ENCODE measurements at places on chromosomes 2 and 18.

DNA sequence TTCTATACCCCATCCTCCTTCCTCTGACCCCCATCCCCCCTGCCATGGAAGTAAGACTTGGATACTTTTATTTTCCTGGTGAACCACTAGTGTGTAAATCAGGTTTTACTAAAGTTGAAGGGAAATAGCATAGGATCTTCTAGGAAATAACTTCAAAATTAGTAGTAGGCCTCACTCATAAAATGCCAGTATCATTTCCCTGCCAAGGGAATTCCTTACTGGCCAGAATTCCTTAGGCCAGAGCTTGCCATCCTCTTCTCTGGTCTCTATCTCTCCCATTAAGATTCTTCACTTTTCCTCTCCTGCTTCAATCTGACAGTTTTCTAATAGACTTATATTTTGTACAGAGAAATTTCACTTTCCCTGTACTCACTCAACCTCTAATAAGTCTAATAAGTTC lies 322.8 kb upstream of the TANK start:
- no peak for DNase-seq

- DNase-seq, result no peak
These were observed 173.0 kb downstream of the SP3 start for GRCh38 chr2:173792166-173792565.

DNA sequence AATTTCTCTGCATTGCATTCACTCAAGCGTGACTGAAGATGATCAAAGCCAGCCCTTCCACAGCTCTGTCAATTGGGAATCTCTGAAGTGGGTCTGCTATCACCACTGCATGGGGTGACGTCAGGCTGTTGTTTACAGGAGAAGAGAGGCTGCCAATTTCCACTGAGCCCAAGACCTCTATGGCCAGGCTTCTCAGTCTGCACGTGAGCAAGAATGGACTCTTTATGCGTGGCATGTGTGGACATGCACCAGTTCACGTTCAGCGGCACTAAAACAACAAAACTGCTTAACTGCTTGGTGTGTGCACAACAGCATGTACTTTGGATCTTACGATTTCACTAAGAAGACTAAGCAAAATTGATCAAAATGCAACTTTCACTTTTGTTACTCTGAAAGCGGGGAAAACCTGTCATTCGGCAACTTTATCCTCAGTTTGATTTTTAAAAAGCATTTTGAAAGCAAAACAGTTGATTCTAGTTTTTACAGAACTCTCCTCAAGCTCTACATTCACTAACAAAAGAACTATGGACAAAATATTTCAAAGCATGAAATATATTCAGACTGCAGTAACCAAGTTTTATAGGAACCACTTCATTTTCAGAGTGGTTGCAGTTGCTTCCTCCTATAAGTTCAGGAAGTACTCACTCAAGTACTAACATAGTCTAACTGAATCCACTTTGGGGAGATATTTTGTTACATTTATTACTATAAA lies 77.0 kb upstream of the SERTAD2 start:
- peak; percentile 41 for DNase-seq

GRCh38 chr2:240948905-240949790 lies 43.0 kb downstream of the CROCC2 start:
- DNase-seq, result no peak

GRCh38 chr2:127763776-127764175 lies 47.2 kb downstream of the WDR33 start:
- no peak for DNase-seq

DNA sequence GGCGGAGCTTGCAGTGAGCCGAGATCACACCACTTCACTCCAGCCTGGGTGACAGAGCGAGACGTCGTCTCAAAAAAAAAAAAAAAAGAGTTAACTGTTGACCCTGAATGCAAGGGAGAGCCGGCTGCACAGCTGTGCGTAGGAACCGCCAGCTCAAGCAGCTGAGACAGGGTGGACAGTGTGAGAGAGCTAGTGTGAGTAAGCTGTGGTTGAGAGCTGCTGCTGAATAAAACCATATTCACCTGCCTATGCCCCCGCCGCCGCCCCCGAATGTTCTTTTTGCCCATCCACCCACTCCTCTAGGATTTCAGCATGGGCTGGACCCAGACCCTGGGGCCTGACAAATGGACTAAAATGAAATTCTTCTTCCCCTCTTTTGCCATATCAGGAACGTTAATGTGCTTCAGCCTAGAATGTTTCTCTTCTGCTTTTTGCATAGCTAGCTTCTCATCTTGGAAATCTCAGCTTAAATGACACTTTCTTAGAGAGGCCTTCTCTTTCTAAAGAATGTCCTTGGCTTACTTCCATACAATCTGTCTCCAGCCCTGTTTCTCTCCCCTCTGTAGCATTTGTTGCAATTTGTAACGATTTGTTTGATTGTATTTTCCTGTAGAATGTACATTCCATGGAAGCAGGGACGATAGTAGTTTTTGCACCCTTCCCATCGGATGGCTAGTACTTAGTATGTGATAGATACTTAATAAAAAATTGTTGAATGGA lies 142.7 kb downstream of the KLHL14 start:
- no peak for DNase-seq

GRCh38 chr18:45349019-45349418 lies 266.3 kb upstream of the SLC14A2 start:
- DNase-seq, result no peak

DNA sequence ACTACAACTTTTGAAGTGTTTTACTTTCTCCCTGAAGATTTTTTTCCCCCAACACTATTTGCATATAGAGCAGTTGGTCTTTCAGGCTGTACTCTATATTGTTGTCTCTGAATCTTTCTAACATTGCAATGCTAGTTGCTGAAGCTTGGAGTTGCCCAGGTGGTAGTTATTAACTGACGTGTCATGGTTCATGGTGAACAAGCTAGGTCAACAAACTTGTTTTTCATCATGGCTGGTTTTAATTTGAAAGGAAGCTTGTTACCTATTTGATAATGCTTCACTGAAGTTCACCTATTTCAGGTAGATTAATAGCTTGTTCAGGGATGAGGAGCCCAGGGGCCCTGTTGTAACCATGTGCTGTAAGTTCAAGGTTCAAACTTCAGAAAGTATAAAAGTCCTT lies 158.8 kb upstream of the ZEB2 start:
- DNase-seq, result no peak

DNA sequence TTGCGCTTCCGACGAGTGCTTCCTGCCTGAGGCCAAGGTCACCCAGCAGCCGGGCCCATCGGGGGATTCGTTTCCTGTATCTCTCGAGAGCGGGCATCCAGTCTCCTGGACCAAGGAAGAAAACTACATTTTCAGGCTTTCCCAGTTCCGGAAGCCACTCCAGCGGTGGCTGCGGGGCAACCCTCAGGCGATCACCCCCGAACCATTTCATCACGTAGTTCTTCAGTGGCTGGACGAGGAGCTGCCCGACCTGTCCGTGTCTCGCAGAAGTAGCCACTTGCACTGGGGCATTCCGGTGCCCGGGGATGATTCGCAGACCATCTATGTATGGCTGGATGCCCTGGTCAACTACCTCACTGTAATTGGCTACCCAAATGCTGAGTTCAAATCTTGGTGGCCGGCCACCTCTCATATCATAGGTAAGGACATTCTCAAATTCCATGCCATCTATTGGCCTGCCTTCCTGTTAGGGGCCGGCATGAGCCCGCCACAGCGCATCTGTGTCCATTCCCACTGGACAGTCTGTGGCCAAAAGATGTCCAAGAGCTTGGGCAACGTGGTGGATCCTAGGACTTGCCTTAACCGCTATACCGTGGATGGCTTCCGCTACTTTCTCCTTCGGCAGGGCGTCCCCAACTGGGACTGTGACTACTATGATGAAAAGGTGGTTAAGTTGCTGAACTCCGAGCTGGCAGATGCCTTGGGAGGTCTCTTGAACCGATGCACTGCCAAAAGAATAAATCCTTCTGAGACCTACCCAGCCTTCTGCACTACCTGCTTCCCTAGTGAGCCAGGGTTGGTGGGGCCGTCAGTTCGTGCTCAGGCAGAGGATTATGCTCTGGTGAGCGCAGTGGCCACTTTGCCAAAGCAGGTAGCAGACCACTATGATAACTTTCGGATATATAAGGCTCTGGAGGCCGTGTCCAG lies 1.0 kb downstream of the MARS2 start:
- DNase-seq, result no peak

DNA sequence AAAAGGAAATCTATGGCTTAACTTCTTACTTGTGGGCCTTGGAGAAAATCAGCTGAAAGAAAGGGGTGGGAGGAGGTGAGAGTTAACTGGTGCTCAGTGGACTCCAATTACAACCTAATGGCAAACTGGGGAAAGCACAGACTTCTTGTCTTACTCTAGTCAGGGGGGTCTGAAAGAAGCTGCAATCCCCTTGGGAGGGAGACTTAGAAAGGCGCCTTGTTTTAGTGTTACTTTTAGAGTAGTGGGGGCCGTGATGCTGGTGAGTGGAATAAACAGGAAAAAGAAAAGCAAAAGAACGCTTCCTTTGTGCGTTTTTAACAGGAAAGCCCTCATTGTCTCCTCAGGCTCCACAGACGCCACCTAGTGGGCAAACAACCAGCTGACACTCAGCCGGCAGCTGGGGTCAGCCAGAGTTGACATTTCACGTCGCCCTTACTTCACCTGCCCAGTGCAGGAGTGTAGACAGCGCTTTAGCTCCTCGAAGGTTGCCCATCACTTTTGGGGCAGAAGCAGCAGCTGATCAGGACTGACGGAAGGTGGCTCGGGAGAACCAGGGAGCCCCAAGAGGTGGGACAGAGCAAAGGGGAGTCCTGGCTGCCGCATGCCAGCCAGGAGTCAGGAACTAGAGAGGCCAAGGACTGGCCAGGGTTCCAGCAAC lies 55.9 kb upstream of the GORASP2 start:
- DNase-seq, result peak; percentile 84

DNA sequence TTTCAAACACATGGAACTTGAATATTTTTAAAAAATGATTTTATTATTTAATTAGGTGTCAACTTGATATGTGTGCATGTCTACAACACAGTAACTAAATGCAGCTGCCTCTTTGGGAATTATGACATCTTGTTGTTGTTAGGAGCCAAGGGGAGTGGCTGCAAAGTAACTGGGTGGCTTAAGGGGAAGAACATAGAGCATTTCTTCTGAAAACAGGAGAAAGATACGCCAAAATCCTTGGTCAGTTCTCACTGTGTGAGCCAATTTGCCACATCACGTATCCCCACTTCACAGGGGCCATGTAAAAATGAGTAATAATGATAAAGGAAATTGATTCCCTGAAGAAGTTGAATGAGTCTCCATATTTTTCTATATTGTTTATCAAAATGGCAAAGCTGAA lies 309.8 kb upstream of the COL3A1 start:
- DNase-seq, result no peak

Measured in hematopoietic multipotent progenitor cell treated with erythropoietin and hydrocortisone succinate and interleukin-3 and kit ligand, for 8 days (in vitro differentiated cells).